ENCODE measurements at places on chromosomes 7 and 10.
A peak's percentile ranks its signal among the peaks of the same experiment; 100 is the strongest.

DNA sequence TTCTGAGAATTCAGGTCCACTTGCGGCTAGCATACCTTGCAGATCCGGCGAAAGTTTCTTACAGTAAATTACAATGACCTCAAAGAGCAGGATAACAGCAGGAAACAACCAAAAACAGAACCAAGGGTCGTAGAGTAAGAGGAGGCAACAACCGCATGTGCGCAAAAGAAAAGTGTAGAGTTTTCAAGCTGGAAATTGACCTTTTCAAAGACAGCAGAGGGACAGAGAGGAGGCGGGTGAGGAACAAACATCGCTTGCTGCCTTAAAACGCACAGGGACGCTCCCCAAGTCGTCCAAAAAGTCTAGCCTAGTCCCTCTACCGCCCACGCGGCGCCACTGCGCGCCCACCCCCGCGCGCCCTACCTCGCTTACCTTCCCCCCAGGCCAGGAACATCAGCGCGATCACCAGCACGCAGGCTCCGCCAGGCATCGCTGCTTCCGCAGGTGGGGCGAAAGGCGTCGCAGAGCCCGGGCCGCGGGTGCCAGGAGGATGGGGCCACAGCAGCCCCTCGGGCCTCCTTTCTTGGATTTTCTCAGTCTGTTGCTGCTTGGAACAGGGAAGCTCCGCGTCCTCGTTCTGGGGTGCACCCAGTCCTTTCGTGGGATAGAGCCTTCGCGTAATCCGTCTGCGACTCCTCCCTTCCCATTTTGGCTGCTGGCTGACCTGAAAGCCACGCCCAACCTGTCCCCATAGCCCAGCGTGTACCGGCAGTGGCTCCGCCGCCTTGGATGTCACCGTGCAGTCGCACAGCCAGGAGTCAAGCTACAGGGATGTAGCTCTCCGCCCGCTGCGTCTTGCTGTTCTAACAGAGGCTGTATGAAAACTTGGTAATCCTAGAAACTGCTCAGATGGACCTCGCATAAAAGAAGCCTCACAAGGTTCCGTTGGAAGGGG, at the start of gene VWDE:
TSS of gene VWDE (minus strand) at position 579 of the 895 bp plus-strand sequence. CDS start at position 430, 149 bp downstream.
- peak; percentile 64 for DNase-seq

DNA sequence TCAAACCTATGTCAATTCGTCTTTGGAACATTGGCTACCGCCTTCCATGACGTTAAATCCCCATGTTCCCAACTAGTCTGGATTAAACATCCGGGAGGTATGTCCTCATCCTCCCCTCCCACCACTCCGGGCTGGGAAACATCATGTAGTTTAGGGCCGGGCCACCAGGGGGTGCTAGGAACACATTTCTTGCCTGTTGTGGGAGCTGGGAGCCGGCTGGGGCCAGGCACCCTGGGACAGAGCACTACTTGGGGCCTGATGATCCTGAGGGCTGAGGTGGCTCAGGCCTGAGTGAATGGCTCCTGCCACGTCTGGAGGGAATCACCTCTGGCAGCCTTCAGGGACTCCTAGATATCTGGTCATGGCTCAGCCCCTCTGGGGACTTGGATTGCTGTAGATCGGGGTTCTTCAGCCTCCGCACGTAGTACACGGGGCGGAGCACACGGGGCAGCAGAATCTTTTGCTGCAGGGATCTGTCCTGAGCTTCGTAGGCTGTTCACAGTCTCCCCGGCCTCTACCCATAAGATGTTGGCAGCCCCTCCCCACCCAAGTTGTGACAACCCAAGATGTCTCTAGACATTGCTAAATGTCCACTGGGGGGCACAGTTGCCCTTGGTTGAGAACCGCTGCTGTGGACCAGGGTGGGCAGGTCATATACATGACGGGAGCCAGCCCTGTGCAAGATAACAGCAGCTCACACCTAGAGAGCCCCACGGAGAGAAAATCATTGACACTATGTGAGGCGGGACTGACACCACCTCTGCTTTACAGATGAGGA, 141.2 kb upstream of the ZNF716 start:
- DNase-seq, result no peak

GRCh38 chr10:61919646-61920215, 18.2 kb downstream of the ARID5B start:
- DNase-seq, result no peak

GRCh38 chr10:124626759-124627380, 117.3 kb downstream of the FAM53B start:
- DNase-seq, result peak; percentile 29

GRCh38 chr10:110848106-110848505, 23.6 kb upstream of the PDCD4 start:
- DNase-seq, result no peak

- DNase-seq, result no peak
These were observed 52.8 kb upstream of the FIGNL1 start for GRCh38 chr7:50502947-50503346.

DNA sequence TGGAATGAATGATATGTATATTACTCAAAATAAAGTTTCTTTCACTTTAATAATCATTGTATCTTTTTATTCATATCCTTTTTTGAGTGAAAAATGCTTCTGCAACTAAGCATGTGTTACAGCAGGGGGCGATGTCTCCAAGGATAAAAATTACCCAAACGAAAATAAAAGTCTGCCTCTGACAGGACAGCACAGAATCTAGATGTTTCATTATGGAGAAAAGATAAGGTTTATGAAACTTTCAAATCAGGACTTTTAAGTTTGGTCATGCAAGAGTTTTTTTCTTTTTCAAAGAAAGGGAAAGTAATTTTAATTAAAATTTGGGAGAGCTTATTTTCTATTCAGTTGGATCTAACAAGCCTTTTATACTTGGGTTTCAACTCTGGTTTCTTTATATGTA, 48.4 kb downstream of the TES start:
- DNase-seq, result no peak

GRCh38 chr7:116172353-116172752, 38.0 kb upstream of the TES start:
- DNase-seq, result no peak

DNA sequence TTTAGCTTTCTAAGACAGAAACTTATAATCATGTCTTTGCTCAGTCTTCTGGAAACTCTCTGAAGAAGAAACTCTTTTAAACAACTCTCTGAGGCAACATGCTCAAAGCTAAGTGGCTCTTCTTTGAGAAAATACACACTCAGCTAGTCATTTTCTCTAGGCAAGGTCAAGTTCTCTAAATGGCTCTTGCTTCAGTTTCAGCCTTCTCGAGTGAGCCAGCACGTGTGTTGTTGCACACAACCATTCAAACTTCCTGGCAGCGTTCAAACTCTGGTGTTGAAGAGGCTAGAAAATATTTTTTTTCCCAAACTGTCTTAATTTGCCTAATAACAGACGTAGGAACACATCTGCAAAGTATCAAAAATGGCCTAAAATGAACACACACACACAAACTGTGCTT, 129.1 kb downstream of the THSD7A start:
- DNase-seq, result no peak

DNA sequence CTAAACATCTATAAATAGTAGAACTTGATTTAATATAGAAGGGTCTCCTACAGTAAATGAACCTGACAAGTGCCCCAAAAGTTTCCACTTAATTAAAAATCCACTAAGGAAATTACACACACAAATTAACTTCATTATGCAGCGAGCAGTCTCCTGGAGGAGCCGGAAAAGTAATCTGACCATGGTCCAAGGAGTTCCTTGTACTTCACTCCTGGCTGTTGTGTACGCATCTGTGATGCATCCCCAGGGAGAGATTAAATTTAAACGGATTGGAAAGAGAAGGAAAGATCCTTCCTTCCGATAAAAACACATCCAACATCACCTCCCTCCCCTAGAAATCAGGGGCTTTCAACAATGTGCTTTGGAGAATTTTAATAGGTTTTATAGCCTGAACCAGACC, 85.5 kb downstream of the PARD3 start:
- no peak for DNase-seq

DNA sequence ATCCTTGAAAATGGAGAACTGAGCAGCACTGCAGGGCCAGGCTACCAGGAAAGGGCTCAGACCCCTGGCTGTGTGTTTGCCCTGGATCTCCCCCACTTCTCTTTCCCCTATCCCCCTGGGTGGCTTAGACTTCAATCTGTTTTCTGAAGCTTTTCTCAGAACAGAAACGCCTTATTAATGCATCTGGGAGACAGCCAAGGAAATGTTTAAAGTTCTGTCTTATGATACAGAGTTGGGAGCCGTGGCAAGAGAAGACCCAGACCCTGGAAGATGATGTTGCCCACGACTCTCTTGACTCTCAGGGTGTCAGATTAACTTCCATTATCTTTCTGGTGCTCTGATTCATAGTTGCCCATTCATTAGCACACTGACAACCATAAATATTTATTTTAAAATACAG, 107.1 kb downstream of the EBLN1 start:
- DNase-seq, result no peak

DNA sequence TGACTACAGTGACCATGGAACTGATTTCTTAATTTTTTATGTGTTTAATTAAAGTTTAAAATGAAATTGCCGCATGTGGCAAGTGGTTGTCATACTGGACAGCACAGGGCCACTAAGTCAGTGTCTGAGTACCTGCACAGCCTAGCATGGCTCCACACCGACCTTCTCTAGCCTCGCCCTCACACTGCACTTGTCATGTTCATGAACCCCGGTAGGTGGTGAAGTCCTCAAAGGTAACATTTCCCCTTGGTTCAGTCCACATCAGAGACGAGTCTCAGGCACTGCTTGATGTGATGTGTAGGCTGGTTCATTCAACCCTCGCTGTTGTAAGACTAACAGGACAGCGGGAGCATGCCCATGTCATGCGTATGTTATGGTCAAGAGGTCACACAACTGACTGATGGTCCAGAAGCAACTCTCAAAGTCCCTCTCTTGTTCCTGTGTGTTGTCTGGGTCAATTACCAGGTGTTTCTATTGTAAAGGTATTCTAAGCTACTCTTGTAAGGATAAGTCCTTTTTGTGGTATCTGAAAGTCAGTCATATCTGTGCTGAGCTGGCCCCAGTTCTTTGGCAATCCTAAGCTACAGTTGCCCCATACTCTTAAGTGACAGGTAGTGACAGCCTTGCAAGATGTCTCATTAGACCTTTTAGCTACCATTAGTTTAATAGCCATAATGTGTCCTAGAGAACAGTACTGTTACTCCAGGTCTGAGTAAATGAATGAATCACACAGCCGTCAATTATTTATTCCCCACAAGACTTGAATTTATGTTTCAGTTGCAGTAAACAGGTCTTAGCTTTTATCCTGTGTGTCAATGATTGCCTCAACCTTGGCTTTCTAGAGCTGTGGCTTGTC, 32.9 kb upstream of the ZC3HAV1L start:
- DNase-seq, result no peak

- DNase-seq, result no peak
These were observed 3.9 kb upstream of the PWWP2B start for GRCh38 chr10:132392811-132393694.

DNA sequence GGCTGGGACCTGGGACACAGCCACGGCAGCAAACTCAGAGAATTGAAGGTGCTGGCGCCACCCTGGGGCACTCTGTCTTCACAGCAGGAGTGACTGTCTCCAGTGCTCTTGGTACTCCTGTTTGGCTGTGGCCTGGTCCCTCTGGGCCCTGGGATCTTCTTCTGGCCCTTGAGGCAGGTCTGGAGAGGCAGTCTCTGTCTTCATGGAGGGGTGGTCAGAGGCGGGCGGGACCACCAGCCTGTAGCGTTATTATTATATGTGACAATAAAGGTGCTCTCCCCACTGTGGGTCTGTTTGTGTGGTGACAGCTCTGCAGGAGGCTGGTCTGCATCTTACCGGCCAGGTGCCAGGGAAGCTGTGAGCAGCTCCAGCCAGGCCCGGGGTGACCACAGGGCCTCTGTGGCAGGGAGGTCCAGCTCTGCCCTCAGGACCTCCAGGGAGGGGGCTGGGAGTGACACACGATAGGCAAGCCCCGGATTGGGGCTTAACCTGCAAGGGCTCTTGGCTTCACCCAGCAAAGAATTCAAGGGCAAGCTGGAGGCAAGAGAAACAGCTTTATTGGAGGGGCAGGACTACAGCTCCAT, 70.3 kb downstream of the MYL10 start:
- DNase-seq, result no peak

- no peak for DNase-seq
These were observed 72.4 kb upstream of the LOXL4 start for GRCh38 chr10:98340261-98340939.

DNA sequence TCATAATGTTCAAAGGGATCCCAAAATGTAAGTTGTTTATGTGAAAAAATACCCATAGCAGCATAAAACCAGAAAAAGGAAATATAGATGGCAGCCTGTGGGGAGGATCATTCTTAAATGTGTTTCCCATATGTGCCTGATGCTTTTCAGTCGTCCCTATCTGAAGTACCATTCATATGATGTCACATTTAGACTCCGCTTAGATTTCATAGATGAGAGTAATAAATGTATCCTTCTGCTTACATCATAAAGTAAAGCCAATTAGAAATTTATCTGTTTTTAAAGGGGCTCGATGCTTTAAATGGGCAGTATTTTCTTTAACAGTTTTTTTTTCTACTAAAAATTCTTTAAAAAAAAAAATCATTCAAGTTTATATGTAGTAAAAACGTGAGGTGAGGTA, 136.1 kb downstream of the KAT6B start:
- no peak for DNase-seq

DNA sequence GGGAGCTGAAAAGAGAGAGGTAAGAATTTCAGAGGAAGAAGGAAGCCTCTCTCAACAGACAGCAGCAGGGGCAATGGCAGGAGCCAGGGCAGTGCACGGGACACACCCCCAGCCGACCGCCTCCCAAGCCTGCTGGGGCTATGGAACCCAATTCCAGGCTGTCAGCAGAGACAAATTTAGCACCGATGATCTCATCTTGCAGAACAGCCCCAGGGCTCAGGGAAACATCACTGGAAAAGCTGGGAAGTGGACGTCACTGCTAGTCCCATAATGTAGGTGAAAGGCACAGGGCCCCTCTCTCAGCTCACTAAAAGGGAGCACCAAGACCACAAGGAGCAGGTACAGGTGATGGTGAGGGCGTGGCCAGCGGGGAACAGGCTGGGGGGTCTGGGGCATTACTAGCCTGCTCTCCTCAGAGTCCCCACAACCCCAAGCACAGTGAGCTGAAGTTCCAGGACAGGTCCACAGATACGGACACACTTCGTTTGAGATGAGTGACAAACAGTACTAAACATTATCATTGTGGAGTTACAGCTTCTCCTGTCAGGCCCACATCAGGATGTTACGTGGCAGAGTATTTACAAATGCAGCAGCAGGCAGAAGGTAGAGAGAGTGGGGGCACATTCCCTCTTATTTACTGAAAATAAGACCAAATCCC, 103.7 kb downstream of the PLXNA4 start:
- no peak for DNase-seq

- DNase-seq, result no peak
These were observed 878.2 kb upstream of the MBL2 start for GRCh38 chr10:53650794-53651193.

GRCh38 chr7:24975644-24976260, 4.2 kb downstream of the OSBPL3 start:
- DNase-seq, result no peak

GRCh38 chr7:94258418-94259300, 136.0 kb upstream of the COL1A2 start:
- DNase-seq, result no peak

GRCh38 chr10:122558452-122558851, 2.1 kb upstream of the DMBT1 start:
- DNase-seq, result no peak

GRCh38 chr7:155368894-155369600, 71.4 kb downstream of the INSIG1 start:
- DNase-seq, result no peak

- DNase-seq, result no peak
These were observed 260.4 kb downstream of the SEMA3A start for GRCh38 chr7:83934118-83934734.
